ENCODE measurements at places on chromosomes 7 and 10.

DNA sequence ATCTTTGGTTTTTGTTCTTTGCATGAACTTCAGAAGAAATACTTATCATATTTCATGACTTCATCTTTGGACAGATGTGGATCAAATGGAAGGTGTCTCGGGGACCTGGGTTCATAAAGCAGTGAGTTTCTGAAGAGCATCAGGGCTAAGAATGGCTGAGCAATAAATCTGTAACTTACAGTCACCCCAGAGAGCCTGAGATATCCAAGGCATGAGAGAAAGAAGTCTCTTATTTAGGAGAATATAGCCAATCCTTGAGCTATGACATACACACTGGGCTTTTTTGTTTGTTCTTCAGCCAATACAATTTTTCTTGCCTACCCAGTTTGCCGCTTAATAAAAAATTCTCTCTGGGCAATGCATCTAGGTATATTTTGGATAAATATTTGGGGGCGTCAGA, 252.6 kb upstream of the INHBA start:
- no peak for DNase-seq

- no peak for DNase-seq
Measured at GRCh38 chr7:101900103-101900502, 82.7 kb downstream of the CUX1 start.

DNA sequence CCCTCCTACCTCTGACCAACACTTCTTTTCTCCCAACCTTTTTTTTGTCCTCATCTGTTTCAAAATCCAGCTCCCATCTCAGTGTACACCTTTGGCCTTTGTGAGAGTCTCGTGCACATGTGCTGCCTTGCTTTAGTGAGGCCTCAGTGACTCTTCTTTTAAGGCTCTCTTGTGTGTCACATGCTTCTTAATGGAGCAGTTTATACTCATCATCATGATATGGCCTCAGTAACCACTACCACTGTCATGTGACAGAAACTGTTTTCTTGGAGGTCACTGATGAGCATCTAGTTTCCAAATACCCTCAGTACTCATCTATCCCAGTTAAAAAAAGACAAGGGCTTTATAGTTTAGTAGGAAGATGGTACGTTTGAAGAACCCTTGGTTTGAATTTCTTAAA, 8.1 kb upstream of the ARHGAP22 start:
- DNase-seq = no peak

DNA sequence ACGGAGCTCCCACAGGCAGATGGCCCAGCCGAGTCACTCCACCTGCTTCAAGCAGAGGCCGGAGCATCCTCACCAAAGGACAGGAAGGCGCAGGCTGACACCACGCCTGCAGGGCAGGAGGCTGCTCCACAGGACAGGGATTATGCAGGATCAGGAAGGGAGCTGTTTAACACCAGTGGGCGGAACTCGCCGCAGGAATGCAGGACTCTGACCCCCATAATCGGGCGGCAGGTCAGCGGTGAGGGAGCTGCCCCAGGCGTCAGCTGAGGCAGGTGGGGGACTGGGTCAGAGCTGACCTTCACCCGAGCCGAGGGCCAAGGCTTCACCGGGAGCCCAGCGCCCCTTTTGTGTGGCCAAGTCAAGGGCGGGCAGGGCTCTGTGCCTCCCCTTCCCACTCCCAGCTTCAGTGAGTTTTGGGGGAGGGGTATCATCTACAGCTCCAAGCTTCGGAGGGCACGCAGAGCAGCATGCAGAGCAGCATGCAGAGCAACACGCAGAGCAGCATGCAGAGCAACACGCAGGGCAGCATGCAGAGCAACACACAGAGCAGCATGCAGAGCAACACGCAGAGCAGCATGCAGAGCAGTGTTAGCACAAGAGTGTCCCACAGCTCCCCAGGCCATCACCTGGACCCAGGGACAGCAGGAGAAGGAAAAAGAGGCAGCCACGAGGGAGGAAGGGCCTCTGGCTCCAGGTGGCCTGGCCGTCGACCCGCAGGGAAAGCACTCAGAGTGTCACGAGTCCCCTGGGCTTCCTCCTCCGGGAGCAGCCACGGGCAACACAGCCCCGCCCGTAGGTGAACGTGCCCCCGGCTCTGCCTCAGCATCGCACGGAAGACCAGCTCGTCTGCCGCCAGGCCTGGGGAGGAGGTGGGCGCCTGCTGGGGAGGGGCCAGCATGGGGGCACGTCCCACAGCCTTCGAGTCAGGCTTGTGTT, 151.7 kb upstream of the PPP2R2D start:
- DNase-seq = no peak

DNA sequence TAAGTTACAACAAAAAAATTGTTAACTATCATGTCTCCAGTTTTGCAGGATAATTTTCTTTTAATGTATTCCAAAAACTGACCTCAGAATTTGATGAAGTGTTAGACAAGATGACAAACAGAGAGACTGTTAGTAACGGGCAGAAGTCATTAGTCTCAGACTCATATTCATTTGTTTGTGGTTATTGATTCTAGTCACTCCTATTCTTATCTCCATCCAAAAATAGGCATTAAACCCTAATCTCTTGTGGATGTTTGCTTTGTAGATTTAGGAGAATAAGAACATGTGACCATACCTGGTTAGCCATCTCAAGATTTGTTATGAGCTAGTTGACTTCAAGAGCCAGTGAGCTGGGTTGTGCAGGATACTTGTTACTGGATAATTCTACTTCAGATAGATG, 261.1 kb downstream of the AUTS2 start:
- DNase-seq = no peak

DNA sequence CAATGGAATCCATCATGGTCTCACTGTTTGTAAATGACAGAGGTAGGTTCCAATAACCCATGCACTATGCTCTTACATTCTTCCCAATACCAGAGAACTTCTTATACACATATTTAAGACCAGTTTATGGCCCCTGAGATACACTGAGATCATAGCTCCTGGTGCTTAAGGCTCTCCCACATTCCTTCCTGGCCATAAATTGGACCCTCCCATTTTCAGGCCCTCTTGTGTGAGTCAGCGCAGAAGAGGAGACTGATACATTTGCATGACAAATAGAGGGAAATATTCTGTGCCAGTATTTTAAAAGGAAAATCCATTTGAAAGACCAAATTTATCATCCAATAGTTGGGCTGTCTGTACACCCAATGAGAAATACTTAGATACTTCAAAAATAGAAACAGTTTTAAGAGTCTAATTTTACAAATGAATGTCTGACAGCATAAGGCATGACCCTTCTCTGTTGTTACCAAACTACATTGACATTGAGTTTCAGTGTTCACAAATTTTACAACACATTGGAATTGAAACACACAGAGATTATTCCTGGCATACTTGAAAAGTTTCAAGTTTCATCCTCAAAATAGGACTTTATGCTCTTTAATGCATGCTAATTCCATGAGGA, 35.3 kb downstream of the SLC16A9 start:
- DNase-seq = no peak

DNA sequence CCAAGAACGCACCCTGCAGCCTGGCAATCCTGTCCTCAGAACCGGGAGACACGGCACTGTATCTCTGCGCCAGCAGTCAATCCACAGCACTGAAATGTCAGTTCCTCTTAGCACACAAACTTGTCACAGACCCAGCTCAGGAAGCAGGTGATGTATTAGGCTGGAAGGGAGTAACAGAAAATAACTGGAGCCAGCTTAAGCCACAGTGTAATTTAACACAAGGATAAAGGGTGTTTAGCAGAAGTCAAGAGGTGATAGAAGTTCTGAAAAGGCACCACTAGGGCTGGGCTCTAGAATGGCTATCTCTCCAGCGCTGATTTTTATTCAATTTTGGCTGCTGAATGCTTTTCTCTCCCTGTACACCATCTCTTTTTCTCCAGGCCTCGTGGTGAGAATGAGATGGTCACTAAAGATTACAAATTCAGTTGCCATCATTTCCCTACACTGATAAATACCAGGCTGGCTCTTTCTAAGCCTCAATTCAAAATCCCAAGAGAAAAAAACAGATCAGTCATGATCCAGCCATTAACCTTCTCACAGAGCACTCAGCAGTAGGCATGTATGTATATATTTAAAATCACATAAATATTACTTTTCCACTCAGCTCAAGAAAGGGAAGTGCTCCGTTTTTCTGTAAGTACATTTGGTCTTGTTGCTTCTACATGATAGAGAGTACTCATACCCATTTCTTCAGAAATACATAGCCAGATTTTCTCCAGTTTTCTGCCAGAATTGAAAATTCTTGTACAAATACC, 102.7 kb upstream of the PRSS1 start:
- no peak for DNase-seq

GRCh38 chr10:90193240-90193985, 492.0 kb downstream of the KIF20B start:
- no peak for DNase-seq

DNA sequence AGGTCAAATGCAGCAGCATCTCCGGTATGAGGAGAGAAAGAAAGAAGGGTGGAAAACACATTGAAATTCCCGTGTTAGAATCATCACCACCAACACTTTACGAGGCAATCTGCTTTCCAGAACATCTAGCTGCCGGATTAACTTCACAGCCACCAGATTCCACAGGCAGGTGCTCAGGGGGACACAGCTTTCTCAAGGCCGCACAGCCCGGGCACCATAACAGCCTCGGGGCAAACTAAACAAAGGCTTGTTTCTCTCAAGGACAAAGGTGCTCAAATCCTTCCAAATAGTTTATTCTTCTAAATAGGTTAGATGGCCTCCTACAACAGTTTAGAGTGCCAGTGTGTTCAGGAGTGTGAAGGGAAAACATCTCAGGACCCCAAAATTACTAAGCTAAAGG, 156.3 kb downstream of the DIP2C start:
- DNase-seq = no peak

- no peak for DNase-seq
Measured at GRCh38 chr7:106657085-106657991, 3.6 kb downstream of the CCDC71L start.

- no peak for DNase-seq
Measured at GRCh38 chr10:11424456-11425295, 186.8 kb downstream of the USP6NL start.

- DNase-seq = no peak
Measured at GRCh38 chr10:59229441-59229840, 53.0 kb downstream of the PHYHIPL start.

DNA sequence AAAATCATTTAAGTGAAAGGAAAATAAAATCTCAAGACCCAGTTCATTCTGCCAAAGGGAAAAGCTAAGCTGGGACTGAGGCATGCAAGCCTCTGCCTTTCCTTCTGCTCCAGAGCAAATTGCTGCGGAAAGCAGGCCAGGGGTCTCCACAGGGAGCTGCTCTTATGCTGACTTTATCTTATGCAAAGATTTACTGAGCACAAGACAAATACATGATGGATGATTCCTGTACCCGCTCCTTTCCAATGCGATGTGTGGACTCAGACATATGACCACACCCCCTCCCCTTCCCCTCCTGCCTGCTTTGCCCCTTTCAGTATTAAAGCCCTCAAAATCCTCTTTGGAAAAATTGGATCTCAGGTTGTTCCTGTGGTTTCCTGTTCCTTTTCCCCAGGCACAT, 74.2 kb upstream of the INSIG1 start:
- no peak for DNase-seq

GRCh38 chr7:108146070-108146842, 16.1 kb upstream of the LAMB4 start:
- DNase-seq = peak; percentile 36
